ENCODE measurements at places on chromosomes 1 and 21. TPM values are rescaled to one million over a fixed set of nuclear protein-coding genes. Genes with fewer than 3 reads are reported as not detected.

The GJA5 gene
- total RNA-seq, result 3.7 TPM

The NBPF6 gene
- total RNA-seq, result not detected

The KLHDC8A gene
- total RNA-seq, result not detected

The NPPB gene
- total RNA-seq, result 11.5 TPM

Measured in regular cardiac myocyte (primary cell).